ENCODE measurements at places on chromosomes 1 and 21.

- DNase-seq = no peak
These were observed 3.0 kb downstream of the EFNA3 start for GRCh38 chr1:155081472-155082300.

DNA sequence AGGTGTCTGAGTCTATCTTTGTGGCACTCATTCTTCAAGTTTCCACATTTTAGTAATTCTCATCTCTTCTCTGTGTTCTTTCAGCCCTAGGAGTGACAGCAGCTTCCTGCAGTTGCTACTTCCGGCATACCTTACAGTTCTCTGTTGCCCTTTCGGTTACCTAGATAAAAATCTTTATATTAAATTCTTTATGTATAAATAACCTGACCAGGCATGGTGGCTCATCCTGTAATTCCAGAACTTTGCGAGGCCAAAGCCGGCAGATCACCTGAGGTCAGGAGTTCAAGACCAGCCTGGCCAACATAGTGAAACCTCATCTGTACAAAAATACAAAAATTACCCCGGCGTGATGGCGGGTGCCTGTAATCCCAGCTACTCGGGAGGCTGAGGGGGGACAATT lies 62.9 kb downstream of the CDKN2C start:
- no peak for DNase-seq

GRCh38 chr21:22352088-22352487 lies 1353.9 kb downstream of the NCAM2 start:
- no peak for DNase-seq

DNA sequence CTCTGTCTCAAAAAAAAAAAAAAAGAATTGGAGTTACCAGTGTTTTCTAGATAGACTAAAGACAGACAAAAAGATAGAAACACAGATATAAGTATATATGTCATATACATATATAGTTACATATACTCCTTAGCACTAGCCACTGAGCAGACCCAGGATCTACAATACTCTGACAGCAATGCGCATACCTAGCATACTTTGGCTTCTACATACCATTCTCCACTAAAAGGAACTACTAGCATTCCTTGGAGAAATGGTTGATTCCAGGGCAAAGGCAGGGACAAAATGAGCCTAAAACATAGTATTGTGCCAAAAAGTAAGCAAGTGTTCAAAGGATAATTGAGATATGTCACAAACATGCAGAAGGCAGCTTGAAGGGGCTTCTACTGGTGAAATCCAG lies 22.7 kb downstream of the SYNJ1 start:
- DNase-seq = peak; percentile 29

- DNase-seq = peak; percentile 12
These were observed 13.6 kb upstream of the FAM3B start for GRCh38 chr21:41302976-41303375.

GRCh38 chr1:177425199-177425598 lies 254.4 kb downstream of the BRINP2 start:
- DNase-seq = no peak

DNA sequence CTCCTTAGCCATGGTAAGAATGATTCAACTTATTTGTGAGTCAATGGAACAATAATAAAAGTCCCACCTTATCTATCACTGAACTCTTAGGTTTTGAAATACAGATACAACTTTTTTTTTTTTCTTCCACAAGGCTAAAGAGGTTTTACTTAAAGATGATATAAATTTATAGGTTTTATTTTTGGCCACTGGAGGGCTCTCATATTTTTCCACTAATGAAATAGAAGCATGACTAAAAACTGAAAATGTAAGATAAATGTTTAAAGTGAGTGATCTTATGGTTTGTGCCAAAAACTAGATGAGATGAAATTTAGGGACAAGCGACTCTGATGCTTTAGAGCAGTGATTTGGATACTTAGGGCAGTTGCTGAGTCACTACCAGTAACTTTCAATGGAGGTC lies 499.0 kb downstream of the NUF2 start:
- peak; percentile 51 for DNase-seq

DNA sequence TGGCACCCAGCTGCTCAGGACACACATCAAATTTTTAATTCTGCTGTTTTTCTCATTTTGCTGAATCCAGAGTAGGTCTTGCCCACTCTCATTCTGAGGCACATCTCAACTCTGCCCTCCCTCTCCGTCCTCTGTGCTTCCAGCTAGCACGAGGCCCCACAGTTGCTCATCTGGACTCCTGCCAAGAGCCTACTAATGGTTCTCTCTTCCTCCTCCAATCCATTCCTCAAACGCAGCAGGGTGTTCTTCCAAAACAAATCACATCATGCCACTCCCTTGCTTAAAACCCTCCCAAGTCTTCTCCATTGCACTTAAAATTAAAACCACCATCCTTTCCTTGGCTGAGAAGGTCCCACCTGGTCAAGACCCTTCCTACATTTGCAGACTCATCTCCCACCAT lies 49.8 kb upstream of the SCAF4 start:
- peak; percentile 48 for DNase-seq

GRCh38 chr1:41496080-41497055 lies 11.9 kb upstream of the EDN2 start:
- DNase-seq = peak; percentile 91

GRCh38 chr1:62336638-62336994 lies 17.4 kb upstream of the KANK4 start:
- DNase-seq = no peak

- DNase-seq = peak; percentile 16
These were observed 123.5 kb downstream of the CRB1 start for GRCh38 chr1:197391303-197392226.

- DNase-seq = no peak
These were observed 312.0 kb downstream of the VAV3 start for GRCh38 chr1:107653005-107653404.

GRCh38 chr1:200365897-200366426 lies 43.9 kb downstream of the ZNF281 start:
- DNase-seq = no peak

Data from cardiac fibroblast (primary cell).